ENCODE measurements at places on chromosomes 1 and 21.

- no peak for DNase-seq
Measured at GRCh38 chr1:46673749-46674182, 2.1 kb downstream of the TEX38 start.

GRCh38 chr1:6378096-6378746, 15.3 kb downstream of the ACOT7 start:
- DNase-seq = no peak

DNA sequence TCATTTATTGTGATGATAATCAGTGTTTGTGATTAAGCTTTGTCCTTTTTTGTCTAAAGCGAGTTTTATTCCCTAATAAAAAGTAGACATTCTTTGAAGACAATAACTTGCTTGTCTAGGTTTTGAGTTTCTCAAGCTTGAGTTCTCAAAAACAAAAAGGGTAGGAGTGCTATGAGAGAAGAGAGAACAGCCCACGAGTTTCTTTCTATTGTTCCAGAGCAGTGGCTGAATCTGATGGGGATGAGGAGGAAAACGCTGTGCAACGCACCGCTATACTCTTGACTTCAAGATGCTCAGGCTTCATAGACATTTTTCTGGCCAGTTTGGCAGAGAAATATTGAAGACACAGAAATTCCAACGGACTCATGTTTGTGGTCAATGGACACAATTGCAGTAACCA, 669.8 kb upstream of the B3GALT2 start:
- no peak for DNase-seq

- DNase-seq = no peak
Measured at GRCh38 chr1:175479521-175480342, 263.7 kb downstream of the TNR start.

DNA sequence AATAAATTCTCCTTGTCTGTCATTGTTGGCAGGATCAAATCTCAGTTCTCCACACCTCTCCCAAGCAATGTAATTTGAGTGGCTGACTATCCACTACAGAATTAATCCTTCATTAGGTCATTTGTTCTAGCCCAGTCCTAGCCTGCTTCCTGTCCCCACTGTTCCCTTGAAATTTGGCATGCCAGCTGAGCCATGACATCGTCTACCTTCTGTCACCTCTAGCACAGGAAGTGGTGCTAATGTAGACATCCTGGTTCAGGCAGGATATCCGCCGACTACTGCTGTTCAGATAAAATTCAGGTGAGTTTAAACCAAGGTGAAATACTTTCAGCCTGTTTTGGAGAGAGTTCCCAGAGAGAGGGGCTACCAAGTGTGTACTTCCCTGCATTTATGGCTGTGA, 5.9 kb downstream of the CHRM3 start:
- no peak for DNase-seq

- no peak for DNase-seq
Measured at GRCh38 chr1:10928654-10929053, 83.8 kb upstream of the TARDBP start.

DNA sequence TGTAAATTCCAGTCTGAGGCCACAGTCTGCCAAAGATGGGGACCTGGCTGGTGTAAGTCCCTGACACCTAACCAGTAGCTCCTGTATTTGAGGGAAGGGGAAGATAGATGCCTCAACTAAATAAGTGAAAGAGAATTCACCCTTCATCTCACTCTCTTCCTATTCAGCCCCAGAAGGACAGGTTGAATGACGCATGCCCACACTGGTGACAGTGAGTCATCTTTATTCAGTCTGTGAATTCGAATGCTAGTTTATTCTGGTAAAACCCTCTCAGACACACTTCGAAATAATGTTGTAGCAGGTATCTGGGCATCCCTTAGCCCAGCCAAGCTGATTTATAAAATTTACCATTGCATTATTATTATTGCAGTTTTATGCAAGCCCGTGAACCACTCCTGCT, 617.0 kb upstream of the PRMT6 start:
- DNase-seq = no peak

GRCh38 chr1:233439721-233440120, 112.2 kb downstream of the MAP3K21 start:
- no peak for DNase-seq

- DNase-seq = no peak
Measured at GRCh38 chr1:234978397-234979295, 150.0 kb downstream of the TOMM20 start.

DNA sequence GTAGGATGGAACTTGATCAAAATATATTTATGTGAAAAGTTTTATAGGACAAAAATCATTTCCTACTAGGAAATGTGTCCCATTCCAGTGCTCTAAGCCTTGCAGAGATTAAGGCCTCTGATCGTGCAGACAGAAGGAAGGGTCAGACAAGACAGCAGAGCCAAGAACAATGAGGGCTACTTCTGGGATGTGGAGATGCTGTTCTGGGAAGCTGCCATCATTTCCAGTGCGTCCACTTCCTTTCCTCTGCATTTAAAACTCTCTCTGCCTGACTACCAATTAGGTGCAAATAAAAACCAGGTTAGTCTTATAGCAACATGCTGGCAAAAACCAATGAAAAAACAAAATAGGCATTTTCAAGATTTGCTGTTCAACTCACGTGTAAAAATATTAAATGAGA, 36.1 kb downstream of the BEND5 start:
- no peak for DNase-seq

DNA sequence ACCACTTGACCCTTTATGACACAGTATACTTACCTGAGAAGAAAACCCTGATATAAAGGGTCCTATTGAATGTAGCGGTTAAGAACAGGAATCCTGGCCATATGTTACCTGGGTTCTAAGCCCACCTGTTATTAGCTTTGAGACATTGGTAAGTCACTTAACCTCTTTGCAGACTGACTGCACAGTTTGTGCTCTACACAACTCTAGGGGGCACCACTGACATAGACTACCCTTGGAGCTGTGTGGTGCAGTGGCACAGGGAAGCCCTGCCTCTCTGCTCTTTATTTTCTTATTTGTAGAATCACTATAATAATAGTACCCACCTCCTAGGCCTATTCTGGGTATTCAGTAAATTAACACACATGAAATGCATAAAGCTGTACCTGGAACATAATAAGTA, 165.6 kb downstream of the C1orf94 start:
- DNase-seq = no peak

- DNase-seq = no peak
Measured at GRCh38 chr1:10601342-10602070, 126.8 kb downstream of the PEX14 start.

GRCh38 chr1:12543740-12544154, 74.3 kb downstream of the DHRS3 start:
- DNase-seq = no peak

DNA sequence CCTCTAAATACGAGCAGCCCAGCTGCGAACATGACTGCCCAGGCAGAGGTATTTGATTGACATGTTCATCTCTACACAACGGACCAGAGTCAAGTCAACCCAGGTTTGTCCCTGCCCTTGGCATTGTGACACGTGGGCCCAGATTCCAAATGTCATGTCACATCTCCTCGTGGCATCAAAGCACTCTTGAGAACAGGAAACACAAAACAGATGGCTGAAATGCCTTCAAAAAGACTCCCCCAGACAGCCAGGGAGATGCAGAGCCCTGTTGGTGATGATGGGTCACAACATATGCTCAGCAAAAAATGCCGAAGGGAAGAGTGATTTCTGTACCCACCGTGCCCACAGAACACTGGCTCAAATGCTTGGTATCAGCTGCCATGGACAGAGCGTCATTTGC, 337.8 kb upstream of the DAB1 start:
- DNase-seq = no peak

DNA sequence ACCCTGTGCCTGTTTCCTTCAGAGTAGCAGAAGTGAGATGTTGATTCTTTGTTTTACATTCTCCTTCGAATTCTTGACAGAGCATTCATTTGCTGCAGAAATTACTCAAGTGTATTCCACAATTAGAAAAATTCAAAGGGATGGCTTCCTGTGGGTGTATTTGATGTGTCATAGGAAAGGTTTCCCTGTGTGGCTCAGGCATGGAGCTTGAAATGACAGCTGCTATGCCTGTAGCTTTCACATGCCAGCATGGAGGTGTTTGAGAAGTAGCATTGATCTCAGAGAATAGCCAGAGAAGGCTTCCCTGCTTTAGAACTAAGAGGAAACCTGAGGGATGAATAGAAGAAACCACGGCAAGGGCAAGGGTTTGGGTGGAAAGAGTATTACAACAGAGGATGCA, 317.2 kb upstream of the DEPDC1 start:
- DNase-seq = no peak

DNA sequence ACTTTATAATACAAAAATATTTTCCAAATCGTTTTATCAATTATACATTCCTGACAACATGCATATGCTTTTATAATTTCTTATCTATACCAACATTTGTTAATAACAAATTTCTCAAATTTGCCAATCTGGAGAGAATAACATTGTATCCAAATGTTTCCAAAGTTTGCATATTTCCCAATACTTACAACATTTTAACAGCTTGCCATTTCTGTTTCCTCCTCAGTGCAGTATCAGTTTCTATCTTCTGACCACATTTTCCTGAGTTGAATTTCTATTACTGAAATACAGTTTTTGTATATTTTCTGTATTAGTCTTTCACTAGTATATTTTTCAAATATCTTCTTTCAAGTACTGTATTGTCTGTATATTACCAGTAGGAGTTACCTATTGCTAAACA, 1594.3 kb downstream of the PLA2G4A start:
- no peak for DNase-seq

GRCh38 chr1:17437580-17438317, 1.7 kb downstream of the RCC2 start:
- DNase-seq = peak; percentile 83

GRCh38 chr21:36471254-36471723, 8.6 kb downstream of the CLDN14 start:
- DNase-seq = peak; percentile 40

GRCh38 chr1:5453347-5453746, 538.9 kb downstream of the NPHP4 start:
- no peak for DNase-seq

DNA sequence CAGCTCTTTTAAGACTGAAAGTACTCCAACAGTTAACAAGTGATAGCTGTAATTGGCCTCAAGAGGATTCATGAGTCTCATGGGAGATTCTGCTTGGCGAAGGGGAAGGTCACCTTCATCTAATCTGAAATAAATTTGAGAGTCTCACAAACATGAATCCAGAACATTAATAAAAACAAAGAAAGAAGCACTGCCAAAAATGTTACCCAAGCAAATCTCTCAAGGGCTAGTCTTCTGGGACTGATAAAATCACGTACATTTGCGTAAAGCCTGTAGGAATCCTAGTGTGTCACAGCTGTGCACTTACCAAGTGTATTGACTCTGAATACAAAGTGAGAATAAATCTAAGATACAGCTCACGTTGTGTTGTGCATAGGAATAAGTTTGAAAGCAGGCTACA, 21.2 kb upstream of the NUF2 start:
- DNase-seq = no peak

DNA sequence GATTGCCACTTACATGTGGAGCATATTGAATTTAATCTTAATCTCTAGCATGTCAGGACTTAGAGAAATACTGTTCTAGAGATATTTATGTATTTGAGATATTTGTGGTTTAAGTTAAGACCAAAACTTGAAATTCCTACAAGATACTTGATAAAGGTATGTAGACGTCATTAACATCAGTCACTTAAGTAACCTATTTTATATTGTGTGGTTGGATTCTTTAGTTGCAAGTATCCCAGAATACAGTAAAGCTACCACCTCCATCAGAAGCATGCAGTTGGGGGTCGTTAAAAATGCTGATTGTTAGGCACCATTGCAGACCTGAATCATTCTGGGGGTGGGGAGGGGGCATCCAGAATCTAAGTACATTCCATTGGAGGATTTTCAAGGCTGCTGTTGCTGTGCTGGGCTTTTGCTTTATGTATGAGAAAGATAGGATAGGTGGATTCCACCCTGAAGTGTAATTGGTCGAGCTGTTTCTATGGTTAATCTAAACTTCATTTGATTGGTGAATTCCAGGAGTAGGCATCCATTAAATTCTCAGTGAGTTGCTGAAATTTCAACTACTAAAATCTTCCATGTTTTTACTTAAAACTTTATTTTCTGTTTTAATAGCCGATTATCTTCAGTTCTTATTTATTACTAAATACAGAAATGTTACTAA, 4.0 kb downstream of the H3-3A start:
- no peak for DNase-seq

DNA sequence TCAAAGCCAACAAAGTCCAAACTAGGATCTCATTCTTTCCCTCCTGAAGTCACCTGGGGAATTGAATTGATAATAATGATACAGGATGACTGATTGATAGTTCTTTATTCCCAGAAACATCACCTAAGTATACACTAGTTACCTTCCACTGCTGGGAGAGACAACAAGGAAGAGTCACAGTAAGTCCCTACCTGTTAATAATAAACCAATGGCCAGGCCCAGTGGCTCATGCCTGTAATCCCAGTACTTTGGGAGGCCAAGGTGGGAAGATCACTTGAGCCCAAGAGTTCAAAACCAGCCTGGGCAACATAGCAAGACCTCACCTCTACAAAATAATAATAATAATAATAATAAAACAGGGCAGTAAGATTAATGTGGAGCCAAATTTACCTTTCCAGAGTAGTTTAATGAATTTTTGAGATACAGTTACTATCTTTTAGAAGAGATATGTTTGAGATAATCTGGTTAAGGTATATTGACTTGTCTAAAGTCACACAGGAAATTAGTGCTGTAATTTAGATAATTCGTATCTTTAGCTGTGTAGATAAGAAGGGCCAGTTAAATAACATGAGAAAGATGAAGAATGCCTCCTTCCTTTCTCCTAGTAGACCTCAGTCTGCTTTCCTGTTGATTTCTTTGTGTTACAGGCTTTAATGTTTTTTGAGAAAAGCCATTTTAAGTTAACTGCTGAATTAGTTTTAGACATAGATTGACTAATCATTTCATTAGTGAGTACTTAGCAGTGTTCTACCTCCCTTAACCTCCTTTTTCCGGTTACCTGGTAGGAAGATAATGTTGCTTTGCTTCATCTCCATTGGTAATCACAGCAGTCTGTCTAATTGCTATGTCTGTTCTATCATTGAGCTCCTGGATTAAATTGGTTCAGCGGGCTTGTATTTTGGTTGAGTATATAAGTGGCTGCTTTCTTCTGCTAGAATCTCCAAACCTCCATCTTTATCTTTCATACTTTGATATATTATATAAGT, 22.0 kb downstream of the SMAP2 start:
- DNase-seq = no peak

DNA sequence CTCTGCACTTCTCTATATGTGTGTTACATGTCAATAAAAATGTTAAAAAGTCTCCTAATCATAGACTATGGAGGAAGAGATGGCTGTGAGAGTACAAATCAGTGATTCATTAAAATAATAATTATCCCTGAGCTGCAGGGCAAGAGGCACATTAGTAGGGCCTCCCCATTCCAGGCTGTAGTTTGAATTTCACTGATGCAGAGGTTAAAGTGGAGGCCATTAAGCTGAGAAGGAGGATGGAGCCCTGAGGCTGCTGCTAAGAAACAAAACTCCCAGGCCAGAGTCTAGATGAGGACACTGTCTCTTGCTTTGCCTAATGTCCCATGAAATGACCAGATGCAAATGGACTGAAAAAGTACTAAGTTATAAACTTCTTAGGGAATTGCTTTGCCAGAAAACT, 89.1 kb upstream of the WDR26 start:
- no peak for DNase-seq

- no peak for DNase-seq
Measured at GRCh38 chr21:36551731-36552433, 72.0 kb upstream of the CLDN14 start.
